Stimulated activated naive CD8-positive, alpha-beta T cell treated with anti-CD3 and anti-CD28 coated beads, Interleukin-15, amount 100 ng/mL, for 72 hours (primary cell): ENCODE measurements at places on chromosomes 6 and 20.

GRCh38 chr6:75863001-75863400 lies 114.0 kb downstream of the MYO6 start:
- DNase-seq = no peak

GRCh38 chr20:63842258-63842657 lies 11.2 kb upstream of the ZBTB46 start:
- DNase-seq = no peak

DNA sequence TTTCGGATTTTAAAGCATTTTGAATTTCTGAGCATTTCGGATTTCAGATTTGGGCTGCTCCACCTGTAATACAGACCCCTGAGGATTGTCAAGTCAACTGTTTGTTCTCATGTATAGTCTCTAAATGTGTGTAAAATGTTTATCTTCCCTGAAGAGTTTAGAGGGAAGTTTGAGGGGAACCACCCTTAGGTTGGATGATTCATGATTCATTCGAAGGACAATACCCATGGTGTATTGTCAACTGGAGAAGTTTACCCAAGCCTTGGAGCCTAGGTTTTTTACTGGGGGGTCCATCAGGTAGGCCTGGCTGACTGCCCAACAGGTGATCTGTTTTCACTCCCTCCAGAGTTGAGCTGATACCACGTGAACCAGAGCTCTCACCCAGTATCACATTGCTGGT lies 18.9 kb downstream of the GSTA4 start:
- DNase-seq = no peak

- no peak for DNase-seq
These were observed 40.7 kb downstream of the RGS17 start for GRCh38 chr6:153090241-153090930.

- DNase-seq = peak; percentile 45
These were observed at the start of gene ATXN1 for GRCh38 chr6:16760516-16761470. ATXN1 (minus strand) TSS chr6:16761460.

- DNase-seq = peak; percentile 36
These were observed 1.1 kb downstream of the L3MBTL3 start for GRCh38 chr6:130019326-130020072.

GRCh38 chr20:61328911-61329558 lies 77.0 kb downstream of the CDH4 start:
- no peak for DNase-seq

DNA sequence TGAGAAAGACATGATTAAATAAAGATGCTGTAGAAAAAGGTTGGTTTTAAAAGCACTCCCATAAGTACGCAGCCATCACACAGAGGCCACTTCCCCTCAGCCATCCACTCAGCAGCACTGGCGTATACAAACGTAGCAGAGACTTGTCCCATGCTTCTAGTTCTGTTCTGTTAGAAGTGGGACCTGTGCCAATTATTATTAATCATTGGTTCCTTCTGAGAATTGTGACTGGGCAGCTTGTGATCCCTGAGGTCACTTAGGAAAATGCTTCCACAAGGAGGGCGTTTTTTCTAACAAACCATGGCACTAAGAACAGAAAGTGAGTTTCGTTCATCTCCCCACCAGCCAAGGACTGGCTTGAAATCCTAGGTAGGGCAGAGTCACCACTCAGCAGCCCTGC lies 53.9 kb downstream of the FAM120B start:
- DNase-seq = no peak

DNA sequence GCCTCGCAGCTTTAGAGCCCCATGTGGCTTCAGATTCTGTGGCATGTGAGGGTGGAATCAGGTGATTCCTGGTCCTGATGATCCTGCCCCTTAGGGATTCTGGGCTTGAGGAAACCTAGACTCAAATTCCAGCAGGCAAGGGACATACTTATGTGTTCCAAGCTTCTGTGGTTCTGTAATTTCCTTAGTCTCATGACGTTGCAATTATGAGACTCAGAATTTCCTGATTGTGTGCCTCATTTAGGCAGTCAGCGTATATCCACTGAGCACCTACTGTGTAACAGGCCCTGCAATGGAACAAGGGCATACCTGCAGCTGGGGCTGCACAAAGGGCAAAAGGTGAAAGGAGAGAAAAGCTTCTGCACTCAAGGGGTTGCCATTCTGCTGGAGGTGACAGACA lies 11.6 kb upstream of the BPIFB4 start:
- DNase-seq = no peak

DNA sequence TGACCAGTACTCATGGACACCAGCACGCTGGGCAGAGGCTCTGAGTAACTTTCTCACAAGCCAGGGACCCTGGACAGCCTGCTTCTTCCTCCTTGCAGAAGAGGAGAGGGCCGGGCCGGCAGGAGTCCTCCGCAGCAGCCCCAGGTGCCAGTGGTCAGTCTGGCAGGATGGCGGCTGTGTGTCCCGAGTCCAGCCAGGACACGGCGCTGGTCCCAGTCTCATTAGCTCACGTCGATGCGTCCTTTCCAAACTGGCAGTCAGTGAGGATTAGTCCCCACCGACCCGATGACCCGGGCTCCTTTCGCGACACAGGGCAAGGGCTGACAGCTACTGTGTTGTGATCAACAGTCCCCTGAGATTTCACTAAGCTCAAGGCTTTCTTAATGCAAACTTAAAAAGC lies 267.0 kb downstream of the TAF4 start:
- DNase-seq = no peak

GRCh38 chr20:5143851-5144250 lies 17.0 kb downstream of the CDS2 start:
- DNase-seq = no peak

DNA sequence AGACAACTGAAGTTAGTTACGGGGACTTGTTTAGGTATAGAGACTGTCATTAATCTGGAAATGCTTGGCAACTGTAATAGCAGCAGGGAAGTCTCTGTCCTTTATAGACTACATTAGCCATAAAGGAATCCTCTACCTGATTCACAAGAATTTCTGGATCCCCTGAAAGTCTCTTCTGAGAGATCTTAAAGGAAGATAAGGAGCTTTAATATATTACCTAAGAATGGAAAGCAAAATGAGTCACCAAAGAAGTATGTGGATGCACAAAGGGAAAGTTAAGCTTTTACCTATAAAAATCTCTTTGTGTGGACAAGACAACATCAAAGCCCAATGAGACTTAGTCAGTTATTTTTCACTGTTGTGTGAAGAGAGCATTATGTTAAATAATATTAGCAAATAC lies 92.2 kb upstream of the RSPO3 start:
- DNase-seq = no peak

- DNase-seq = no peak
These were observed 131.2 kb upstream of the RIN2 start for GRCh38 chr20:19626896-19627295.

DNA sequence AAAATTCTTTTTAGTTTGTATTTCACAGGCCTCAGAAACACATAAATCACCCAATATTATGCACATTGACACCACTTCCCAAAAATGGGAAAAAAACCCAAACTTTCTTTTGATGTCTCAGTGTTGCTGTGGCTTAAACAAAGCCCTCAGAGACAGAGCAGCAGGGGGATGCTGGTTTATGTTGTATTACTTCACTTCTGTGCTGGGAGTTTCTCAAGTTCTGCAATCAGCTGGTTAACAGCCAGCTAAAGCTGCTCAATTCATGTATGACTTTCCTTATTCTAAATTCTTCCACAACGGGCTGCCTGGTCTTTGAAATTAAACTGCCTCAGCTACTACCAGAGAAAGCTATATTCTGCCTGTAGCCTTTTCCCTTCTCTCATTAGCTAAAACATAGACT lies 5.6 kb downstream of the FILIP1 start:
- no peak for DNase-seq

- no peak for DNase-seq
These were observed 35.1 kb upstream of the RSPO3 start for GRCh38 chr6:127083231-127083962.

GRCh38 chr6:110534731-110535492 lies 58.5 kb upstream of the SLC22A16 start:
- DNase-seq = no peak

GRCh38 chr20:5893052-5893451 lies 57.3 kb downstream of the TRMT6 start:
- DNase-seq = no peak

DNA sequence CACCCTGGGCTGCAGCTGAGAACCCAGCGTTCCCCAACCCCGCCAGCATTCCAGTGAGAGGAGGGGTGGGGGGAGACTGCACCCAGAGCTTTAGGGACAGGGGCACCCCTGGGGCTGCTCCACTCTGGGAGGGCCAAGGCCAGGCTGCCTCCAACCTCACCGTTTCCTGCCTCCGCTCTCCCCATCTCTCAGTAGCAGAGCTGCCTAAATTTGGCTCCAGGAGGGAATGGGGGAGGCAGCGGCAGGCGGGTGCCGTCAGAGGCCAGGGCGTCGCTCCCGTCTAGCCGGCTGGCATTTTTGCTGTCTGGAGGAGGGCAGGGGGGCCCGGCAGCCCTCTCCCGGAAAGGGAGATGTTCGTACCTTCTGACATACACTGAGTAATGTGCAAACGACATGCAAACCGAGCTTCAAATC lies 46.6 kb downstream of the NOL4L start:
- DNase-seq = no peak

DNA sequence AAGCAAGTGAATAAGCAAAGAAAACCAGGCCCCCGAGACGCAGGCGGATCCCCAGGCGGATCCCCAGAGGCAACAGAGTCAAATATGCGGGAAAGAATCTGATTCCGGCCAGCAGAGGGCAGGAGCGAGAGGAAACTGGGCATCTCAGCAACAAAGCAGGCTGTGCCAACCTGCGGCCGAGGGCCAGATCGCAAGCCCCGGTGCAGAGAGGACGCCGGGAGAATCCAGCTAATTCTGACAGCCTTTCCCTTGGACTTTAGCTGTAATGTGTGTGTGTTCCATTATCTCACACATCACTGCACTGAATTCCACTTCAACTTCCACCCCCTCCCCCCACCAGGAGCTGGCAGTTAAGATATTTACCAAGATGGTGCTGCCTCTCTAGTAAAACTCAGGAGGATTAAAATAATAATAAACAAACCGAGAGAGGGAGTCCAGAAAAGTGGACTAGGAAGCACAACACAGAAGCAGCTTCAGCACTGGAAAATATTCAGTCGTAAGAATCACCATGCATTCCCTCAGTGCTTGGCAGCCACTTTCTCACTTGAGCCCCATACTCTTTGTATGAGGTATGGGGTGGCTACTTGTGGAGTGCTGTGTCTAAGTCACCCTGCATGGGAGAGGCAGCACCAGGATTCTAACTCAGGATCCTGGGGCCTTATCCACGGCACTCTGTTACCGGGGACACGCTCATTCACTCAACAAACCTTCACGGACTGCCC lies 66.2 kb upstream of the SNX9 start:
- DNase-seq = peak; percentile 81

GRCh38 chr6:21914121-21914973 lies 320.8 kb downstream of the SOX4 start:
- peak; percentile 41 for DNase-seq
